ENCODE measurements at places on chromosomes 6 and 20.

- DNase-seq, result no peak
Measured at GRCh38 chr6:120511712-120512111, 822.6 kb downstream of the TBC1D32 start.

DNA sequence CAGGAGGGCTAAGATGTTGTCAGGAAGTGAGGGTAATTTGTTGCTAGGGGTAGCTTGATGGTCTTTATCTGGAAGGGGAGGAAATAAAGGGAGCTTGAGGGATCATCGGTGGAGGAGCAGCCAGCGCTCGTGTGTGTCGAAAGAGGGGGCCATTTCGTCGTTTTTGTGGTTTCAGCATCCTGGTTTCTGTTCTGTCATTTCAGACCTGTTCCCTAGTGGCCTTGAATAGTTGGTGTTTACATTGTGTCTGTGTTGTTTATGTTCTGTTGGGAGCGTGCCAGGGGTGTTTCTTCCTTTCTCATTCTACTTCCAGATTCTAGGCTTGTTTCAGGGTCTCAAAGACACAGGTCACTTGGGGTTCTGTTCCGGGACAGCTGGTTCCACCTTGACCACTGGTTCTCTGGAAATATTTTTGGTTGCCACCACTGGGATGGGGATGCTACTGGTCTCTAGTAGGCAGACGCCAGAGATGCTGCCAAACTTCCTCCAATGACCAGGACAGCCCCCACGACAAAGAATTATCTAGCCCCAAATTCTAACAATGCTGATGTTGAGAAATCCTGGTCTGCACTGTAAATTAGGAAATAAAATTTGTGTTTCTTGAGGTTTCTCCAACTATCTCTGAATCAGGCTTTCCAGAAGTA, 113.9 kb upstream of the NAA20 start:
- DNase-seq, result no peak

DNA sequence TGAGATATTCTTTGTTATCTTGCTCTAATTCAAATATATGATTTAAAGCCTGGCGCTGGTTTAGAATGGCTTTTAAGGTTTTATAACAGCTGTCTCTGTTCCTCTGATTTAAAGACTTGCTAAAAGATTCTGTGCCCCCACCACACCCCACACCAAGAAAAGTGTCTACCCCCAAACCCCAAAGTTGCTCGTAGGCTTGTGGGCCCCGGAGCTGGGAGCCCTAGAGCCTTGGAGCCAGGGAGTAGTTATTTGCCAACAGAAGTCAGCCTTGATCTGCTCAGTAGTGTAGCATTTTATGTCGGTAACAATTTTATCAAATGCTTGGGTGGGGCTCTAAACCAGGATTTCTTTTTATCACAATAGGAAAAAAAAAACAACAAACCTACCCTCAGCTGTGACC, 105.2 kb upstream of the TRAF3IP2 start:
- DNase-seq, result no peak

DNA sequence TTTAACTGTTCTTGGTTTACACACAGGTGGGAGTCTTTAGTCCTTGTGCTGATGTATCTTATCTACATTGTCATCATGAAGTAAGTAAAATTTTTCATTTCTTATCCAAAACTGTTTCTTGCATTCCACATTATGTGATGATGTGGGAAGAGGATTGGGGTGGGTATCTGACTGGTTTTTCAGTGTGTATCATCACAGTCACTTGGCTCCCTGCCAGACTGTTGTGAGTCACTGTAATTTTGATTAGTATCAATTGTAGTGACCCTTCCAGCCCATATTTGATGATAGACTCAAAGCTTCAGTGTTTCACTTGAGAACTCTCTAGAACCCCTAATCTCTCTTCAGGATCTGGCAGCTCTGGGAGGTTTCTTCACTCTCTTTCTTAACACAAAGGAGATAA, 84.5 kb upstream of the RIN2 start:
- DNase-seq, result no peak

DNA sequence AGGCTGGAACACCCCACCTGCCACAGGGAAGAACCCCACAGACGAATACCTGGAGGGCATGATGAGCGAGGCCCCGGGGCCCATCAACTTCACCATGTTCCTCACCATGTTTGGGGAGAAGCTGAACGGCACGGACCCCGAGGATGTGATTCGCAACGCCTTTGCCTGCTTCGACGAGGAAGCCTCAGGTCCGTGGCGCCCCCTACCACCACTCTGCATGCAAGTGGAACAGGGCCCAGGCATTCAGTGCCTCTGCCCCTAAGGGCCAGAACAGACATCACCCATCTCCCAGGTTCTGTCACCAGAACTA, 6.6 kb downstream of the MYL9 start:
- no peak for DNase-seq

- peak; percentile 22 for DNase-seq
Measured at GRCh38 chr20:8043687-8044282, 24.2 kb upstream of the TMX4 start.

DNA sequence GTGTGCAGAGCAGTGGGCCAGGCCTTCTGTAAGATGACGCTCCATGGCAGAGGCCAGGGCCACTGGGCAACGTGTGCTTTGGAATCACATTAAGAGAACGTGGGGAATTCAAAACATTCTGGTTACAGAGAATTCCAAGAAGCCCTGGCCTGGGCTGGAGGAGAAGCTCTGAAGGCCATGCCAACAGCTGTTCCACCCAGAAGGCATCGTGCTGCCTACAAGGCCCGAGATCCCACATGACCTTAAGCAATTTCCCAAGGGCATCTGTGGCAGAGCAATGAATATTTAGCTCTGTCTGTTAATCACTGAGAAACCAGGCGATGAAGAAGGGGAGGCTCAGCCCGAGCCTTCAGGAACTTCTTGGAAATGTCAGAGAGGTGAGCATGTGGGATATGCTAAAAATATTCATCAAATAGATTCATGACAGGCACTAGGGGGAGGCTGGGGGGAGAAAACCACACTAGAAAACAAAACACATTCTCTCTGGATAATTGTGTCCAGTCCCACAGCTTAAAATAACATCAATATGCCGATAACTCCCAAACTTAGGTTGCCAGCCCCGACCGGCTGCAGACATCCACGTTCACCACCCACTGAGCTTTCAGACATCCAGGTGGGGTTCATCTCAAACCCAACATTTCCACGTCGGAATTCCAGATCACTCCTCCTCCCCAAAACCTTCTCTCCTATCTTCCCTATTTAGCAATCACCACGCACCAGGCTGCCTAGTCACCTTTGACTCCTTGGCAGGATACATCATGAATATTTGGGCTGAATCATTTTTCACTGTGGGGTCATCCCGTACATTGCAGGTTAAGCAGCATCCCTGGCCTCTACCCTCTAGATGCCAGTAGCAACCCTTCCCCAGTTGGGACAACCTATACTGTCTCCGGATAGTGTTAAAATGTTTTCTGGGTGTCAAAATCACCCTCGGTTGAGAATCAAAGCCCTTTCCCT, 6.6 kb downstream of the SULF2 start:
- no peak for DNase-seq

- DNase-seq, result no peak
Measured at GRCh38 chr6:108134213-108134970, 31.4 kb upstream of the NR2E1 start.

DNA sequence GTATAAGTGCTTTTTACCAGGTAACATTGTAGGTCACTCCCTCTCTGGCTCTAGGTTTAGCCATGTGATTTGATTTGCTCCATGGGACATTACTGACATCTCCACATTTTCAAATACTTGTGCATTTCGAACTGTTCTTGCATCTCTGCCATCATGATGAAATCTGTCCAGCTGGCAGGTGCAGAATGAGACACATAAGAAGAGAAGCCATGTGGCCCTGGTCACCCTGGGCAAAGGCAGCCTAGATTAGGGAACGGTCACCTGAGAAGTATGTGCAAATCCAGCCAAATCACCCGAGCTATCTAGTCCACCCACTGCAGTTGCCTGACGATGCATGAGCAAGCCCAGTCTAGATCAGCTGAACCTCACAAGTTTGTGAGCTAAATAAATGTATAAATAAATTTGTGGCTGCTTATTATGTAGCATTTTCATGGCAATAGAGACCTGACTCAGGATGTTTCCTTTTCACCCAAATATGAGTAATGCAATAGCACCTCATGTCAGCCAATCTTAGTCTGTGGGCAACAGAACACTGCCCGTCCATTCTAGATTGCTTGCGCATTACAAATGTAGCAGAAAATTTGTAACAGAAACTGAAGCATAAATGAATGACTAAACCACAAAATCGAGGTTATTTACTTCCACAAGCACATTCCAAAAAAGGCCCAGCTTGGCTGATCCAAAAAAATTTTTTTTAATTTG, 115.2 kb downstream of the PAK5 start:
- no peak for DNase-seq

GRCh38 chr20:54345821-54346220, 129.6 kb upstream of the DOK5 start:
- DNase-seq, result no peak

- no peak for DNase-seq
Measured at GRCh38 chr6:155354167-155354566, 39.9 kb upstream of the TFB1M start.

DNA sequence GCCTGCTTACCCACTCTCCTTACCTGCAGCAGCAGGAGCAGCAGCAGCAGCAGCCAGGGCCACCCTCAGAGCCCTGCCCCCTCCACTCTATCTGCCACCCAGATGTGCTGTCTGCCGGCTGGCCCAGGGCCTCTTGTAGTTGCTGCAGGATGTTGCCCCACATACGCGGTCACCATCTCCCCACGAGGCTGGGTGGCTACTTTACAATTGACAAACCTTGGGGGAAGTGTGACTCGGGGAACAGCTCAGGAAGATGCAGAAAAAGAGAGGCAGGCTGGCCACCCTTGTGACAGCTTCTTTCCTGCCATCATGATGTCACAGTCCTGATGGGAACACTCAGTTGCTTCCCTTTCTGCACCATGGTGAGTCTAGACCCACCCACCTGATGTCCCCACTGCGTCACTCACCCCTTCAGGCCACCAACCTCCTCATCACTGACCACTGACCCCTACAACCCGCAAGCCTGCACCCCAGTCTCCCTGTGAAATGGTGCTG, 14.5 kb downstream of the TREM1 start:
- DNase-seq, result no peak

Data from iPS DF 6.9 (cell line).